A549 treated with dexamethasone at 1 μM for 4 hours (cell line): ENCODE measurements at places on chromosomes 1 and 21. TPM values are rescaled to one million over a fixed set of nuclear protein-coding genes. Genes with fewer than 3 reads are reported as not detected.

DFFB gene
- total RNA-seq: 2.7 to 4.0 TPM (median 3.7 TPM) in 5 replicates

CAPZA1 gene
- total RNA-seq: 63.7 to 74.5 TPM (median 66.5 TPM) in 5 replicates

PTGFR gene
- total RNA-seq: not detected in 5 replicates

SPRR5 gene
- total RNA-seq: not detected in 5 replicates

PEA15 gene
- 184 to 201 TPM (median 189 TPM) in 5 replicates for total RNA-seq

CAPN9 gene
- not detected in 5 replicates for total RNA-seq

CAPZB gene
- 231 to 246 TPM (median 242 TPM) in 5 replicates for total RNA-seq

SSU72 gene
- total RNA-seq: 89.6 to 116 TPM (median 106 TPM) in 5 replicates

CFAP74 gene
- 0.02 to 0.08 TPM in 2 of 5 replicates, not detected in the others for total RNA-seq

LIPI gene
- total RNA-seq: not detected in 5 replicates

LCE1D gene
- not detected in 5 replicates for total RNA-seq

LENEP gene
- total RNA-seq: not detected in 5 replicates

CELA2A gene
- total RNA-seq: not detected in 5 replicates

SHE gene
- total RNA-seq: 0.10 to 0.19 TPM (median 0.17 TPM) in 5 replicates

ARMH1 gene
- 0.35 to 1.2 TPM (median 0.71 TPM) in 5 replicates for total RNA-seq

RIPPLY3 gene
- 0.40 to 0.60 TPM (median 0.45 TPM) in 5 replicates for total RNA-seq

MYOC gene
- total RNA-seq: not detected in 5 replicates

OR2T11 gene
- total RNA-seq: not detected in 5 replicates

CYB5RL gene
- 2.0 to 3.7 TPM (median 3.3 TPM) in 5 replicates for total RNA-seq

NTRK1 gene
- 0.06 to 0.16 TPM (median 0.08 TPM) in 4 of 5 replicates, not detected in the other for total RNA-seq

GPR52 gene
- total RNA-seq: not detected in 5 replicates
